HepG2 (cell line): ENCODE measurements at places on chromosomes 11 and 22.

DNA sequence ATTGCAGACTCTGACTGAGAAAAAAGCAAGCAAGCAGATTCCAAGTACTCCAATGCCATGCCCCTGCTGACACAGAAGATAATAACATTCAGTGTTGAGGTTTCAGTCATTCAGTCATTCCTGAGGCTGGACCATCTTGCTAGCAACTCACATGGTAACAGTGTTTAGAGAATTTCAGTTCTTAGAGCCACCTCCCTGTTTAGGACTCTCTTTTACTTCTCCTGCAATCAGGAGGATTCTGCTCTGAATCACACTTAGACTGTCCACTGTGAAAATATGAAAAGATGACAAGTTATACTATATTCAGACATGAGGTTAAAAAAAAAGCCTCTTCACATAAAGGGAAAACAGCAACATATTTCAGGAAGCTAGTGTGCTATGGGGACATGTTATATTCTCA lies 183.9 kb upstream of the CTSC start:
- DNase-seq, result no peak

DNA sequence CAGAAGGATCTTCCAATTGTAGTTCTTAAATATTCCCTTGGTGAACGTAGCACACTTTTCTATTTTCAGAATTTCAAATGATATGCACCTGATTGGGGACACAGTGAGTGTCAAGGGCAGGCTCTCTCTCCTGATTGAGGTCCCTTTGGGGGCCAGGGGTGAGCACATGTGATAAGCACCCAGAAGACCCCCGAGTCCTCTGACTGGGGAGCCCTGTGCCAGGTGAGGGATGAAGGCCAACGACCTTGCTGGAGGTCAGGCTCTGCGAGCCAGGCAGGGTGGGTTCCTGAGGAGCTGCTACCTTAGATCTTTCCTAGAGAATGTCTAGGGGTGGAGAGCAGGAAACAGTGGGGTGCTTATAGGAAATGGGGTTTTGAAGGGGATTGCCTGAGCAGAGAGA lies 1253.9 kb downstream of the BRD1 start:
- no peak for DNase-seq

GRCh38 chr11:73048446-73048845 lies 93.7 kb downstream of the FCHSD2 start:
- no peak for DNase-seq

DNA sequence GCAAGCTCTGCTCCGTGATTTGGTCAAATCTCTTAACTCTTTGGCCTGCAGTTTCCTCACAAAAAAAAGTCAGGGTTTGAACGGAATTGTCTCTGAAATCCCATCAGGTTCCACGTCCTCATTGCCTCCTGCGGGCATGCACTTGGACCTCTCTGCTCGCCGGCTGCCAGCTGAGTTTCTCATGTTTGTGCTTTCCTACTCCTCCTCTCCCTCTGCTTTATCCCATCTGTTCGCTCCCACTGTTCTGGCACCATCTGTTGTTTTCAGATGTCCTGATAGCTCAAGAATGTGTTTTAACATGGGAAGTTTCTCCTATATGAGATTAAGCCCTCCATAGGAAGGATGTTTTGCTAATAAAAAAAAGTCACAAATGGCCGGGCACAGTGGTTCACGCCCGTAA lies 49.4 kb upstream of the ARHGAP42 start:
- no peak for DNase-seq

DNA sequence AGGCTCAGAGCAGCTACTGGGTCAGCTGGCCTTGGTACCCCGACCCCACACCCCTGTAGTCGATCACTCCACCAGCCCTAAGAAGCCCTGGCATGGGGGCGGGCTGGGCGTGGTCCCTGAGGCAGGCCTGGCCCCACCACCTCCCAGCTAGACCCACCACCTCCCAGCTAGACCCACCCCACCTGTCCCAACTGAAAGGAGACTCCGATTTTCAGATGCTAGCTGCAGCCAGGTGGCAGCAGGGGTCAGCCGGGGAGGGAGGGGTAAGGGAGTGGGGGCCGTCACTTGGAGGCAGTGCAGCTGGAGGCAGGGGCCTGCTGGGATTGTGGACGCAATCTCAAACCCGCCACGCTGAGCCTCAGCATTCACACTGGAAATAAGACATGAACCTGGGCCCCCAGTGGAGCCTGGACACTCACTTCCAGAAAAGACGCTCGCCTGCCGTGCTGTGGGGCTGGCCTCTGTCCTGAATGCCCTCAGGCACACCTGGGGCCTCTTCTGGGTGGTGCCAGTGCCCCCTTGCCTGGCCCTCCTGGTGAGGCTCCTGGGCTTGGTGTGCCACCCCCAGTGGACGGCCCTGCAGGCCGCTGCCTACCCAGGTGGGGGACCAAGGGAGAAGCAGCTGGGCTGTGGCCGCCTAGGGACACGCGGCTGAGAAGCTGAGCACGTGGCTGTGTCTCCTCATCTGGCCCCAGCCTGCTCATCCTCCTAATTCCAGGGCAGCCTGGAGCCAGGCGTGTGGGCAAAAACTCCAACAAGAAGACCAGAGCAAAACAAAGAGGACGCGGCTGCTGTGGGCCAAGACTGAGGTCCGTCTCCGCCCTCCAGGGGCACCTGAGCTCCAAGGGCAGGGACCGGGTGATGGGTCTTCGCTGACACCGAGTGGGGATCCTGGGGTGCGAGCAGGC lies 26.7 kb downstream of the OSBPL5 start:
- DNase-seq, result no peak

DNA sequence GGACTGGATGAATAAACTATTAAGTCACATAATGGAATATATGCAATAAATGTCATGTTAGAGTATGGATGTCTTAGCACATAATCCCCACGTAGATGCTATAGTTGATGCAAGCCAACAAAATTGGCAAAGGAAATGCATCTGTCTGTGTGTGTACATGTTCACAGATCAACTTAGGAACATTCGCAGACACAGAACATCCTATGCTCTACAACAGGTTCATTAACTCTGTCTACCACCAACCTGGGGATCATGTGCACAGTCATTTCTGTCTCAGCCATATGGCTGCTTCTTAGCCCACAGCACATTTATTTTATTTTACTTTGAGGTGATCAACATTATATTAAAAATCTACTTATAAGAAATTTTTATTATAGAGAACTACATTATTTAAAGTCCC lies 4.9 kb downstream of the MSANTD4 start:
- DNase-seq, result no peak

DNA sequence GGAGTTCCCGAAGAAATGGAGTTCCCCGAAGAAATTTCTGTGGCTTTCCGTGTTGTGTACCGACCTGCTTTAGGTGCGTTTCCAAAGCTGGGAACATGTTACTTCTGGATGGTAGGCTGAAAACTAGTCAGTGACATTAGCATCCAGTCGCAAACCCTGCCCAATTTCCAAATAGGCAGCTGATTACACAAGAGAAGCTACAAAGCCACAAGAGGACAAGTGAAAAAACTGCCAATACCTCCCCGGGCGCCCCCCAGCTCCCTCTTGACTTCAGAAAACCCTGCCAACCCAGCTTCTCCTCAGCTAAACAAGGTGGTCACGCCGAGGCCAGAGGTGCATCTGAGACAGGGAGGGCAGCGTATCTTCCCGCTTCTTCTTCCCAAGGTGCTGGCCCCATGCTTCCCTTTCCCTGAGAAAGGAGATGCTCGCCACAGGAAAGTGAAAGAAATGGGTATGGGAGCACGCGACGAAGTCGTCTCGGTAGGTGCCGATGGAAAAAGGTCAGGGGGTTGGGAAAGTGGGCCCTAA lies 551 bp downstream of the AGBL2 start:
- no peak for DNase-seq

- DNase-seq, result no peak
Measured at GRCh38 chr11:71976551-71976950, 22.2 kb upstream of the IL18BP start.

DNA sequence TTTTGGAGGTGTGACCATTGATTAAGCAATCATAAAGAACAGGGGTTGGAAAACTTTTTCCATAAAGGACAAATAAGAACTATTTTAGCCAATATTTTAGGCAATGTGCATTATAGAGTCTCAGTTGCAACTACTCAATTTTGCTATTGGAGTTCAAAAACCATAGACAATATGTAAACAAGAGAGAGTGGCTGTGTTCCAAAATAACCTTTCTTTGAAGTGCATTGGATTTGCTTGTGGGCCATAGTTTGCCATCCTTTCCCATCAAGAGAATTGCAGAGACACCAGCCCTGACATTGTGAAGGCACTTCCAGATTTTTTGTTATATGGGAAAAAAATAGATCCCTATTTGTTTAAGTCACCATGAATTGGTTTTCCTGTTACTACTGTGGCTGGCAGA lies 63.3 kb upstream of the LARGE1 start:
- DNase-seq, result no peak

- no peak for DNase-seq
Measured at GRCh38 chr22:24304062-24304675, 33.5 kb downstream of the SPECC1L start.

GRCh38 chr11:66688561-66689534 lies 11.2 kb upstream of the RBM4B start:
- no peak for DNase-seq

GRCh38 chr11:84022201-84022600 lies 736.0 kb upstream of the CCDC90B start:
- no peak for DNase-seq

GRCh38 chr11:75350743-75351540 lies 519 bp downstream of the ARRB1 start:
- no peak for DNase-seq

- DNase-seq, result peak; percentile 43
Measured at GRCh38 chr22:27866135-27867084, 52.6 kb downstream of the PITPNB start.
